Breast epithelium (tissue), 4 donors: ENCODE measurements at places on chromosomes 6 and 20.

DNA sequence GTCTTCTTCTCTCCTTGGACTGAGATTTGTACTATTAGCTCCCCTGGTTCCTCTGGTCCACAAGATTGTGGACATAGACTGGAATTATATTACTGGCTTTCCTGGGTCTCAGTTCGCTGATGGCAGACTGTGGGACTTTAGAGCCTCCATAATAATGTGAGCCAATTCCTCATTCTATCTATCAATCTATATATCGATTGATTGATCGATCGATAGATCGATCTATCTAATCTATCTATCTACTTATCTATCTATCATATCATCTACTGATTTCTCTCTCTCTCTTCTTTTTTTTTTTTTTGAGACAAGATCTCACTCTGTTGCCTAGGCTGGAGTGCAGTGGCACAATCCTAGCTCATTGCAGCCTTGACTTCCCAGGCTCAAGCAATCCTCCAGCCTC lies 51.5 kb upstream of the DDR1 start:
- DNase-seq, result no peak

DNA sequence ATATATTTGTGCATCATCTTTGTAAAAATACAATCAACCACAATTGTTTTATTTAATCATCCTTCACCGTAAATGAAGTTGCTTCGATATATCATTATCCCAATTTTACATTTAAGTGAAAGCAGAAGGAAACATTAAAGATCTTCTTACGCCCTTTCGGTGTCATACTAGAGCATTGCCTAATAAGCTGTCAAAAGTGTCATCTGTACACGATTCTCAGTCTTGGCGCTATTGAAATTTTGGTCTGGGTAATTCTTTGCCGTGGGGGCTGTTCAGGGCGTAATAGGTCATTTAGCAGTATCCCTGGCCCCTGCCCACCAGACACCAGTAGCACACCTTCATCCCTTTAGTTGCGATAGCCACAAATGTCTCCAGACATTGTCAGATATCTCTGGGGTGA lies 40.4 kb upstream of the TMEM170B start:
- DNase-seq, result no peak

DNA sequence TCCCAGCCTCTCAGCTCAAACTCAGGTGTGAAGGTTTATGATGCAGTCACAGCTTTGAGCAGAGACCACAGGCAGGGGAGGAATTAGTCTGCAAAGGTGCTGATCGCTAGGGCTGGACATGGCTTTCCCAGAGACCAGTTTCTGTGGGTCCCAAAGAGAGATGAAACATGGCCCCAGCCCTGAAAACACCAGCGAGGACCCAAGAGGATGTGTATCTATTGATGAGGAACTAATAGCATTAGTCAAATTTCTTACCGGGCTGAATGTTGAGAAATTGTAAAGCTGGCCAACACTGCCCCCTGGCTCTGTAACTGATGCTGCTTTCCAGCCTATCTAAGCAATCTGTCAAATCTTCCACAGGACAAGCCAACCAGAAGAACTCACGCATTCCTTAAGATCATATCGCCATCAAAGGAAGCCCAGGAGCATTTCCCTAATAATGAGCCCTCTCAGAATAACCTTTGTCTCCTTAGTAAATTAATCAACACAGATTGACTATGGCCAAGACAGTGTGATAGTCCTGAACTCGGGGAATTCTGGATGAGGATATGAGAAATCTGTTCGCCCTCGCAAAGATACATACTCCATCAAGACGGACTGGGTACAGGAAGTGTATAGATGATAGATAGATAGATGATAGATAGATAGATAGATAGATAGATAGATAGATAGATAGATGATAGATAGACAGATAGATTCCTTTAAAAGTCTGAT lies 7.8 kb upstream of the ACSS1 start:
- DNase-seq, result peak; percentile 58

DNA sequence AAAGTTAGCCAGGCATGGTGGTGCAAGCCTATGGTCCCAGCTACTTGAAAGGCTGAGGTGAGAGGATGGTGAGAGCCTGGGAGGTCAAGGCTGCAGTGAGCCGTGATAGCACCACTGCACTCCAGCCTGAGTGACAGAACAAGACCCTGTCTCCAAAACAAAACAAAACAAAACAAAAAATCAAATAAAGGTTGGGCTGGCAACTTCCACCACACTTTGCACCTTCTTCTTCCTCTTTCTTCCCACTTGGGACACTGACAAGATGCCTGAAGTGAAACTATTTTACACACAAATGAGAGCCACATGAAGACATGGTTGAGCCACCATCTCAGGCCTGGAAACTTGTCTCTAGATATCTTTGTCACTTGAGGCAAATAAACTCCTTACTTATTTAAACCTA lies 53.8 kb upstream of the CCDC28A start:
- DNase-seq, result no peak

GRCh38 chr6:37838219-37838921 lies 18.8 kb downstream of the ZFAND3 start:
- DNase-seq, result no peak
